NCI-H2029 treated with DMSO at 0.1 percent for 48 hours (cell line): ENCODE measurements at places on chromosomes 7 and 10.

DNA sequence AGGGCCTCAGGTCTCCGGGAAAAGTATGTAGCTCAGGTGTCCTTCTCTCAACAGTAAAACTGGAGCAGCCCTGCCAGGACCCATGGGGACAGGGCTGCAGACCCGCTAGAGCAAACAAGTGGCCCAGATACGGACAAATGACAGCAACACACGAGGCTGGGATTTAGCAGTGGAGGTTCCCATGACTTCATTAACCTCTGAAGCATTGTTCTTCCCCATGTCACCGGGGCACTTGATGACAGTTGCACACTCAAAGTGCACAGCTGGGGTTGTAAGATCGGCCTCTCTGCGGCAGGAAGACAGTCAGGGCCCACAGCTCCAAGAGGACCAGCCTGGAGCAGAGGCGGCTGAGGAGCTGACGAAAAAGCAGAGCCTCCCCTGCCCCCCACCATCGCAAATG lies 12.5 kb upstream of the PODXL start:
- DNase-seq = no peak

DNA sequence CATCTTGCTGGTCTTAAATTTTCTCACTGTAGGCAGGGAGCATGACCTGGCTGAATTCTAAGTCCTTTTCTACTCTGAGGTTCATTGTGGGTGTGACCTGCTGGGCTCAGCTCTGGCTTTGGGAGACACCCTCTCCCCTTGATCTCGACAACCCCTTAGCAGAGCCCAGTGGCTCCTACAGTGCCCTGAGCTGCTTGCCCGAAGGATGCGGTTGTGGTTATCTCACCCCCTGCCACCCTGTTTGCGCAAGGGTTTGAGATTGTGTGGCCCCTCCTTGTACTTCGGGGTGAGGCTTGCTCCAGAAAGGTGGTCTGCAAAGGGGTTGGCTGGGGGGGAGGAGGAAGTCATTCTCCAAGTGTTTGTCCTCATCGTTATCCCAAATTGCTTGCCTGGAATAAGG lies 55.3 kb downstream of the TCF7L2 start:
- no peak for DNase-seq

- DNase-seq = no peak
These were observed 108.9 kb upstream of the GATA3 start for GRCh38 chr10:7945469-7946187.

DNA sequence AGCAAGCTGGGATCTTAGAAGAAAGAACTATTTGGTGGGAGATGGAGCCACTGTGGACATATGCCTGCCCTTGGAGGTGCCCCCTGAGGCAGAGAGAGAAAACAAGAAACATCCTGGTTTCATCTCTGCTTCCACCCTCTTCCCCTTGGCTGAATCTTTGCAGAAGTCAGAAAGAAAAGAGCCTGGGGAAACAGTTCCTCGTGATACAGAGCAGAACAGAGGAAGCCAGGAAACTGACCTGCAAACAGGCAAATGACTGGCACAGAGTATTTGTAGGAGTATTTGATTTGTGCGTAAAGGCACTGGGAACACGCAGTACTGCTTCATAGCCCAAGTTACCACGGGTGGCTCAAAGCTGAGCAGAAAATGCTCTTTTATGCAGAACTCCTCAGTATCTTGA lies 7.0 kb upstream of the KEL start:
- DNase-seq = no peak

- peak; percentile 9 for DNase-seq
These were observed 561.2 kb upstream of the PHF14 start for GRCh38 chr7:10412422-10413019.

GRCh38 chr7:45177801-45178200 lies 20.2 kb downstream of the RAMP3 start:
- no peak for DNase-seq

- DNase-seq = no peak
These were observed 429.0 kb downstream of the ETV1 start for GRCh38 chr7:13560441-13560840.

- no peak for DNase-seq
These were observed 131.7 kb downstream of the SLC16A9 start for GRCh38 chr10:59577984-59578383.

- DNase-seq = no peak
These were observed 45.0 kb downstream of the JAKMIP3 start for GRCh38 chr10:132110713-132111112.

GRCh38 chr7:148773334-148773733 lies 74.6 kb downstream of the CUL1 start:
- no peak for DNase-seq
